ENCODE measurements at places on chromosomes 12 and 14. TPM values are rescaled to one million over a fixed set of nuclear protein-coding genes. Genes with fewer than 3 reads are reported as not detected.

DNA sequence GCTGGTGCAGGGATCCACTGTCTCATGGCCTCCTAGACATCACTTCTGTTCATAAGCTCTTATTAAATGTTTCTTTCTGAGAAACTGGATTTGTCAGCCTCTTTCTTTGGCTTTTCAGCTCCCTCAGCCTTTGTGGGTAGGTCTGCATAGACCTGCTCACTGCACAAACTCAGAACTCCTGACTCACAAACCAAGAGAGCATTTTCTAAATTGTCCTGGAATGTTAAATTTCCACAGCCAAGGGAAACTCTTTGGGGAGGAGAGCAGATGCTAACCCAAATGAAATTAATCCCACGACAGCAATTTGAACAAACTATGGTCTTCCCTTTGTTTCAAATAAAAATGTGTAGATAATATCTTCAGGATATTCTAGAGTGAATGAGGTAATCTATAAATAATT lies 19.5 kb upstream of the CERS5 start:
- H3K36me3 ChIP-seq = peaks cover 1% of the 10 kb centered on the region
- no peaks in the 10 kb centered on the region for H3K4me1 ChIP-seq
- H3K27me3 ChIP-seq = no peaks in the 10 kb centered on the region
- no peak overlapping the region for H3K27ac ChIP-seq
- DNase-seq = no peak

- H3K27ac ChIP-seq = no peak overlapping the region
- H3K4me1 ChIP-seq = no peaks in the 10 kb centered on the region
- H3K27me3 ChIP-seq = no peaks in the 10 kb centered on the region
- no peak for DNase-seq
Measured at GRCh38 chr12:92085040-92085735, 60.5 kb downstream of the BTG1 start.

DNA sequence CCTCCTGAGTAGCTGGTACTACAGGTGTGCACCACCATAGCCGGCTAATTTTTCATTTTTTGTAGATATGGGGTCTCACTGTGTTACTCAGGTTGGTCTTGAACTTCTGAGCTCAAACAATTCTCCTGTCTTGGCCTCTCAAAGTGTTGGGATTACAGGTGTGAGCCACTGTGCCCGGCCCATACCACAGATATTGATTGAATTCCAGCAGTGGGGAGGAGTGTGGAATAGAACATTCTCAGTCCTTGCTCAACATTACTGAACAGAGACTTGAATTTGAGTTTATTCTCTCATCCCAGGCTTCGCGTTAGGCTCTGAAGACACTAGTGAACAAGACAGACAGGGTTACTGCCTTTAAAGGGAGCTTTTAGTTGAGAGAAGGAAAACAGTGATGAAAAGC lies 39.6 kb downstream of the PTPN11 start:
- H3K36me3 ChIP-seq = peaks cover 40% of the 10 kb centered on the region
- H3K27ac ChIP-seq = peak overlapping the region; percentile 63
- H3K4me1 ChIP-seq = no peaks in the 10 kb centered on the region
- no peaks in the 10 kb centered on the region for H3K27me3 ChIP-seq
- H3K4me3 ChIP-seq = no peak overlapping the region

DNA sequence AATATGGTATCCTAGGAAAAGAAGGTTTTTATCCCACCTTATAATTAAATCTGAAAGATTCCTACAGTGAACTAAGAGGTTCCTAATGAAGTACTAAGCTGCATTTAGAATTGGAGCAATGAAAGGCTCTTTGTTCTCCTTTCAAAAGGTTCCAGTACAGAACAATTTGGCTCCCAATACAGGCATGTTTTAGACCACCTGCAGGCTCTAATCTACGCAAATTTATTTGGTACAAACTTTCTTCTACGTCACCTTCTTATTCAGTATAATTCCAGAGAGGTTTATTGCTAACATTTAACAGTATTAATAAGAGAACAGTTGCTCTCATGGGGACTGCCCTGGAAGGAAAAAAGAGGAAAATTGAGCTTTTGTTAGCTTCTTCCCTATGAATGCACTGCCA lies 37.6 kb upstream of the SLCO1C1 start:
- H3K4me1 ChIP-seq = 0 out of 2 replicates have a peak, but pooled peaks cover 4% of the 10 kb centered on the region
- H3K27me3 ChIP-seq = no peaks in the 10 kb centered on the region
- peaks cover 23% of the 10 kb centered on the region for H3K36me3 ChIP-seq
- no peak for DNase-seq
- H3K27ac ChIP-seq = no peak overlapping the region
- H3K4me3 ChIP-seq = no peak overlapping the region

DNA sequence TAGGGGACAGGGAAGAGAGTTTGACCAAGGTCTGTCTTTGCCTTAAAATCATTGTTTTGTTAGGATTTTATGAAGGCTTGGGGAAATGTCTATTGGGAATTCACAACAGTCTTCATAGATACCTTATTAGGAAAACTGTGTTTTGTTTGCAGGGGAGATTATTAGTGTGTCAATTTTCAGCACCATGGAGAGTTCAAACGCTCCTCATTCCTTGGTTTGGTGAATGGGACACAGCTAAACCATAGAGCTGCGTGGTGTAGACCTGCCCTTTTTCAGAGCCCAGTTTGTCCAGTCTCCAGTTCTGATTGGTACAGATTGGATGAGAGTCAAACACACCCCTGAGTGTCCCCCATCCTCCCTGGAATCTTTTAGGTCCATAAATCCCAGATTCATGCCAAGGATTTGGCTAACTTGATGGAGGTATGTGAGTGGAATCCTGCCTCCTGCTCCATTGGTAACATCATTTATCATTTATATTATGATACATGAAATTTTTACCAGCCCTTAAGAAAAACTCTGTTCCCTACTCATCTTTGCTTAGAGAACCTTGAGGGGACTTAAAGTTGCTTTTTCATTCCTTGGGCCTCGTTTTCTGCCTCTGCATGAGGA lies 12.0 kb downstream of the NGDN start:
- H3K36me3 ChIP-seq = peaks cover 10% of the 10 kb centered on the region
- peak; percentile 83 for DNase-seq
- H3K27me3 ChIP-seq = no peaks in the 10 kb centered on the region
- no peak overlapping the region for H3K4me3 ChIP-seq

DNA sequence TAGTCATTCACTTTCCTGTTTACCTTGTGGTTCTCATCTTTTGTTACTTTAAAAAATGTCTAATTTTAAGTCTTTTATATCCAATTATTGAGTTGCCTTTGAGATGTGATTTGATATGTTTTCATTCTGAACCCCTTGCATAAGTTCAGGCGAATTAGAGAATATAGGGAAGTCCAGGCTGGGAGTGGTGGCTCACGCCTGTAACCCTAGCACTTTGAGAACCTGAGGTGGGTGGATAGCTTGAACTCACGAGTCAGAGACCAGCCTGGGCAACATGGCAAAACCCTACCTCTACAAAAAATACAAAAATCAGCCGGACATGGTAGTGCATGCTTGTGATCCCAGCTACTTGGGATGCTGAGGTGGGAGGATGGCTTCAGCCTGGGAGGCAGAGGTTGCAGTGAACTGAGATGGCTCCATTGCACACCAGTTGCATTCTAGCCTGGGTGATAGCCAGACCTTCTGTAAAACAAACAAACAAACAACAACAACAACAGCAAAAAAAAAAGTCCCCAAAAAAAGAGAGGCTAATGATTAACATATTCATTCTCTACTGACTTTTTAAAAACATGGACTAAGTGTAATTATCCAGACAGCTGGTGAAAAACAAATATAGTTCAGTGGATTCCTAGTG lies 451.1 kb upstream of the RGS6 start:
- H3K27me3 ChIP-seq = no peaks in the 10 kb centered on the region
- DNase-seq = no peak
- H3K4me3 ChIP-seq = no peak overlapping the region
- H3K36me3 ChIP-seq = no peaks in the 10 kb centered on the region

GRCh38 chr14:97328743-97329142 lies 531.6 kb downstream of the VRK1 start:
- no peaks in the 10 kb centered on the region for H3K4me1 ChIP-seq
- peak; percentile 6 for DNase-seq
- no peak overlapping the region for H3K4me3 ChIP-seq
- H3K27ac ChIP-seq = no peak overlapping the region

Gene JAG2
- 1.9 TPM for polyA plus RNA-seq

DNA sequence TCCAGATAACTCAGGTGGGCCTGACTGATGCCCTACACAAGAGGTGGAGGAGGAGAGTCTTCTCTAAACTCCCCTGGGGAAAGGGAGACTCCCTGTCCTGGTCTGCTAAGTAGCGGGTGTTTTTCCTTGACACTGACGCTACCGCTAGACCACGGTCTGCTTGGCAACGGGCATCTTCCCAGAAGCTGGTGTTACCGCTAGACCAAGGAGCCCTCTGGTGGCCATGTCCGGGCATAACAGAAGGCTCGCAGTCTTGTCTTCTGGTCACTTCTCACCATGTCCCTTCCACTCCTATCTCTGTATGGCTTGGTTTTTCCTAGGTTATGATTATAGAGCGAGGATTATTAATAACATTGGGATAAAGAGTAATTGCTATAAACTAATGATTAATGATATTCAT lies 965.5 kb downstream of the TMEM121 start:
- H3K4me1 ChIP-seq = no peaks in the 10 kb centered on the region
- H3K36me3 ChIP-seq = peaks cover 17% of the 10 kb centered on the region
- H3K4me3 ChIP-seq = no peak overlapping the region
- DNase-seq = peak; percentile 20
- no peaks in the 10 kb centered on the region for H3K27me3 ChIP-seq
- H3K27ac ChIP-seq = no peak overlapping the region

Gene MYF6
- not detected for polyA plus RNA-seq

Gene DCTN2
- polyA plus RNA-seq = 62.3 TPM

DNA sequence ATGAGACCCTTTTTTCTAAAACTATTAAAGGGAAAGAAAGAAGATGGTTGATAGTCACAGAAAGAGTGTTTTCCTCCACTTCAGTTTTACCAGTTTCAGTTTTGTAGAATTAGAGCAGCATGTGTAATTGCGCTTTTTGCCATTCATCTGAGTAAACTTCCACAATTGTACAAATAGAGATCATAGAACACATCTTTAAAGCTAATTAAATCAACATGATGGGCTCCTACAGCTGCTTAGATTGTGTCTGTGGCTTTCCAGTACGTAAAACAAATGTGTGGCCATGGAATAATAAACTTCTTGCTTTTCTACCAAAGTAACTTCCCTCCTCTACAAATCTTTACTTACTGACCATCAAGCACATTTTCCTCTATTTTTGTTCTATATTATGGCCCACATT lies 84.2 kb upstream of the LRIG3 start:
- H3K27me3 ChIP-seq = no peaks in the 10 kb centered on the region
- no peak for DNase-seq
- no peak overlapping the region for H3K27ac ChIP-seq
- H3K4me3 ChIP-seq = no peak overlapping the region
- H3K4me1 ChIP-seq = no peaks in the 10 kb centered on the region
